ENCODE measurements at places on chromosomes 12 and 14. TPM values are rescaled to one million over a fixed set of nuclear protein-coding genes. Genes with fewer than 3 reads are reported as not detected.

Gene ATP2A2
- 1,902 TPM for total RNA-seq

DNA sequence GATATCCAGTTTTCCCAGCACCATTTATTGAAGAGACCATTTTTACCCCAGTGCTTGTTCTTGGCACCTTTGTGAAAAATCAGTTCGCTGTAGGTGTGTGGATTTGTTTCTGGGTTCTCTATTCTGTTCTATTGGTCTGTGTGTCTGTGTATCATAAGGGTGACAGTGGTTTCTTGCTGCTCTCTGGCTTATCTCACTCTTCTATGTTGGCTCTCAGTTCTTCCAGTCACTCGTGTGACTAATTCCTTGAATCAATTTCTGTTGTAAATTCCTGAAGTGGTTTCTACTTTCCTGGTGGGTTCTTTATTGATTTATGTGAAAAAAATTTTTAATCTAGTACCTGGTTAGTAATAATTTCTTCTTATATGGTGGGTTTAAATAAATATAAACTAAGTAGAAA lies 58.3 kb downstream of the OTOGL start:
- no peaks in the 10 kb centered on the region for H3K27me3 ChIP-seq
- H3K4me3 ChIP-seq: no peak overlapping the region

Gene DLGAP5
- total RNA-seq: 0.84 TPM

Gene HSPA2
- 34.7 TPM for total RNA-seq

- no peak for DNase-seq
- H3K27ac ChIP-seq: no peak overlapping the region
- H3K4me1 ChIP-seq: no peaks in the 10 kb centered on the region
- no peaks in the 10 kb centered on the region for H3K36me3 ChIP-seq
- no peaks in the 10 kb centered on the region for H3K27me3 ChIP-seq
These were observed 586.6 kb upstream of the NOVA1 start for GRCh38 chr14:27184427-27184826.

Gene TAS2R50
- 0.93 TPM for total RNA-seq

DNA sequence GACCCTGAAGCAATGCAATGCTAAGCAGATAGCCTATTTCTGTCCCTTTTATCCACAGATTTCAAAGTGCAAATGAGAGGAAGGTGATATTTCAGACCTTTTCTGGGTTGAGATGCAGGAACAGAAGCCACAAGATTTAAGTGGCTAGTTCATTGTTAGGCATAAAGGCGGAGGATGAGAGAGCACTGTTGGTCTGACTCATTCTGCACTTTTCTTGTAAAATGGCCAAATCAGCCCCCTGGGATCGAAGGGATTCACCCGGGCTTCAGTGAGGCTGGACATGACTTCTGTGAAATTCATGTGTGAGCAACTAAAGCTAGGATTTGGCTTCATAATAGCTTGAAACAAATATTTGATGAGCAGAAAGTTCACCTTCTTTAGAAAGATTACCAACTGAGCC lies 101.9 kb upstream of the OVCH1 start:
- H3K4me3 ChIP-seq: no peak overlapping the region
- H3K36me3 ChIP-seq: no peaks in the 10 kb centered on the region
- DNase-seq: no peak
- no peak overlapping the region for H3K27ac ChIP-seq
- H3K4me1 ChIP-seq: peaks cover 4% of the 10 kb centered on the region
